ENCODE measurements at places on chromosomes 4 and X.

- DNase-seq, result no peak
These were observed 45.9 kb downstream of the LGI2 start for GRCh38 chr4:24984602-24985532.

DNA sequence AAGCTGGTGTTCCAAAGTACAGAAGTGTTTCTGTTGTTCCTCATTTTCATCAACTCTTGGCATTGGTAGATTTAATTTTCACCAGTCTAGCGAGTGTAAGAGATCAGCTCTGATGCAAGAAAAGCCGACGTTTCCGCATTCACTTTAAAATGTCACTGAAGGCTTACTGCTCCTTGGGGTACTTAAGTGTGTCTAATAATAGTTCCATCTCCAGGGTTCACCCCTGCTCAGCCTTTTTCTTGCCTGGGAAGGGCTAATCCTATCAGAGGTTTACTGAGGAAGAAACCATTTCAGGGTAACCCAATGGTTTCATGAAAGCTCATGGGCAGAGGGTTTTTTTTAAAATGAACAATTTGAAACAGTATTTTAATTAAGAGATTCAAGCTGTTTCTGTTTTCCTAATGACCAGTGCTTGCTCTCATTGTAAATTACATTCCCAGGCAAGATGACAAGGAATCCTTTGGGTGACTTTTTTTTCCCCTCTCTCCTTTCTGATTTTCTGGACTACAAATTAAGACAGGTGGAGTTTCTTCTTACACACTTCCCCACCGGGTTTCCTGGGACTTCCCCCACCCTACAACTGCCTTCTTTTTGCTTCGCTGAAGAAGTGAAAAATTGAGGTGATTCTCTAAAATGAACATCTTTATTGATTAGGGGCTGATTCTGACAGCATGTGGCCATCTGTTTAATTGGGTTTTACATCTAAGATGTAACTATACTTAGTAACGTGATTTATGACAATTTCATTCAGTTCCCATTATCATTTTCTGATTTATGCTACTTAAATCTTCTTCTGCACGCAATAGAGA is 78.7 kb upstream of the CBLL2 start:
- DNase-seq, result peak; percentile 20

DNA sequence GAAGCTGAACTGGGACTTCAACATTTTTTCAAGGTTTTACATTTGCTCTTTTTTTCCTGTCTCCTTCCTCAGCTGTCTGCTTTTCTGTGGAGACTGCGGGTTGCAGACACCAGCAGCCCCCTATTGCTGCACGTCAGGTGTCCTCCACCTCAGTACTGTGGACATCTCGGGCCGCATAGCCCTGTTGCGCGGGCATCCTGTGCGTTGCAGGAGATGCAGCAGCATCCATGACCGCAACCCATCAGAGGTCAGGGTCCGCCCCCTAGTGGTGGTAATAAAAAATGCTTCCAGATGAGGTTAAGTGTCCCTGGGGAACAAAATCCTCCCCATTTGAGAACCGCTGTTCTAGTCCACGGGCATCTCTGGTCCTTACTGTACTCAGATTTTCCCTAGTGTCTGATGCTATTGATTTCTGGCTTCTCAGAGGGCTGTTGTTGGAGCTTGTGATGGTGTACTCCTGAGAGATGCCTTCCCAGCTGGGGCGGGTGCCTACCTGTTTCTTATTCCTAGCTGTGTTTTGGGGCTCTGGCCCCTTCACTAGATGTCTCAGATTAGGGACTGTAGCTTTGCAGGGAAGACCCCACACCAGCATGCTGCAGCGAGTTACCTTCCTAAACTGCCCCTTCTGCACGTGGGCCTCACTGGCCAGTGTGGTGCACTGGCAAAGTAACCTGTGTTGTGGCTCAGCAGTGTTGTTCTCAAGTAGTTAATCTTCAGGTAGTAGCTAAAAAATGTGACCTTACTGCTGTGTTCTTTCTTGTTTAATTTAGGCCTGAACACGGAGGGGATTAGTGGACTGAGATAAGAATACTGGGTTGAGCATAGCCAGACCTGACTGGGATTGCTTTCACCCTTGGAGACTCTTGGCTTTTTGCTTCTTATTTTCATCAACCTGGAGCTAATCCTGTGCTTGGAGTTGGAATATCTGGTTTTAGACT is 28.2 kb downstream of the NSD2 start:
- peak; percentile 74 for DNase-seq

- no peak for DNase-seq
These were observed 282.2 kb upstream of the KLF3 start for GRCh38 chr4:38381788-38382187.

DNA sequence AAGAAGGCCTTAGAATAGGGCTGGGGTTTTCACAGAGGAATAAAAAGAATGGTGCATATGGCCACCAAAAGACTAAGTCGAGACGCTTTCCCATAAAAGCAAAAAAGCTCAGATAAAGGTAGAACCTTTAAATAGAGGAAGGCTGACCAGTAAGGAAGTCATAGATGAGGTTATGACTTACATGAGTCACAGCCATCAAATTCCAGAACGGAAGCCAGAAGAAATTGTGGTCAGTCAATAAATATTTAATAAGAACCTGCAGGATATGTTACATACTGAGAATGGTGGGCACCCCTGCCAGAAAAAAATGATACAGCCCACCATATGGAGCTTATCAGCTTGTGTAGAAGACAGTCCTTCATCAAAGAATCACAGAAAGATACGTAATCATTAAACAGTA is 120.1 kb downstream of the MANBA start:
- no peak for DNase-seq

- no peak for DNase-seq
These were observed 153.5 kb downstream of the STK32B start for GRCh38 chr4:5204781-5205180.

GRCh38 chr4:1416948-1417260 is 10.7 kb upstream of the NKX1-1 start:
- no peak for DNase-seq

Data from naive B cell (primary cell).